ENCODE measurements at places on chromosomes 1 and 21.

DNA sequence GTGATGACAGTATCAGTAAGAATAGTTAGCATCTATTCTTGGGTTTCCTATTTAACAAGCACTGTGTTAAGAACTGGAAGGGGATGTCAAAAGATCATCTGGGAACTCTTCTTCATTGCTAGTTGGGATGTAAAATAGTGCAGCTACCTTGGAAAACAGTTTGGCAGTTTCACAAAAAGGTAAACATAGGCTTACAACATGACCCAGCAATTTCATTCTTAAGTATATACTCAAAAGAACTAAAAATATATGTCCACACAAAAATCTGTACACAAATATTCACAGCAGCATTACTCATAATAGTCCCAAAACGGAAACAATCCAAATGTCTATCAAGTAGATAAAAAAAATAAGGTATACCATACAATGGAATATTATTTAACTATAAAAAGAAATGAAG, 45.7 kb downstream of the DIPK1A start:
- DNase-seq = no peak

GRCh38 chr1:10360045-10360444, 38.8 kb upstream of the PGD start:
- DNase-seq = no peak

- DNase-seq = peak; percentile 22
These were observed 541 bp upstream of the CD58 start for GRCh38 chr1:116571215-116571919.

GRCh38 chr1:26237230-26237966, 3.4 kb downstream of the CEP85 start:
- DNase-seq = no peak

GRCh38 chr1:184033711-184034167, 3.8 kb downstream of the COLGALT2 start:
- DNase-seq = no peak

DNA sequence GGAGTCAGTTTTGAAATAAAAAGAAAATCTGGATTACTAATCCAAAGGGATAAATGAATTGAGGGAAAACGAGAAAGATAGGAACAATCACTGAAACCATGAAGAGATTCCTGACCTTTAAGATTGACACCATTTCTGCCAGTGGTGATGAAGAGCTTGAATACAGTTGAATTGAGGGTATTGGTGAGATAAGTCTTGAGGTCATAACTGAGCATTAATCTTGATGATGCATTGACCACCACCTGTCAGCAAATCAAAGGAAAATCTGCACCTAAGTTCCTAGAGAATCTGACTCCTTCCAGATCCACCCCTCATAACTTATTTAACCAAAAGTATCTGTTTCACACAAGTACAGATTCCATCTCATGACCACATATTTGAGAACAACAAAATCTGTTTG, 21.6 kb downstream of the RPS27 start:
- no peak for DNase-seq

DNA sequence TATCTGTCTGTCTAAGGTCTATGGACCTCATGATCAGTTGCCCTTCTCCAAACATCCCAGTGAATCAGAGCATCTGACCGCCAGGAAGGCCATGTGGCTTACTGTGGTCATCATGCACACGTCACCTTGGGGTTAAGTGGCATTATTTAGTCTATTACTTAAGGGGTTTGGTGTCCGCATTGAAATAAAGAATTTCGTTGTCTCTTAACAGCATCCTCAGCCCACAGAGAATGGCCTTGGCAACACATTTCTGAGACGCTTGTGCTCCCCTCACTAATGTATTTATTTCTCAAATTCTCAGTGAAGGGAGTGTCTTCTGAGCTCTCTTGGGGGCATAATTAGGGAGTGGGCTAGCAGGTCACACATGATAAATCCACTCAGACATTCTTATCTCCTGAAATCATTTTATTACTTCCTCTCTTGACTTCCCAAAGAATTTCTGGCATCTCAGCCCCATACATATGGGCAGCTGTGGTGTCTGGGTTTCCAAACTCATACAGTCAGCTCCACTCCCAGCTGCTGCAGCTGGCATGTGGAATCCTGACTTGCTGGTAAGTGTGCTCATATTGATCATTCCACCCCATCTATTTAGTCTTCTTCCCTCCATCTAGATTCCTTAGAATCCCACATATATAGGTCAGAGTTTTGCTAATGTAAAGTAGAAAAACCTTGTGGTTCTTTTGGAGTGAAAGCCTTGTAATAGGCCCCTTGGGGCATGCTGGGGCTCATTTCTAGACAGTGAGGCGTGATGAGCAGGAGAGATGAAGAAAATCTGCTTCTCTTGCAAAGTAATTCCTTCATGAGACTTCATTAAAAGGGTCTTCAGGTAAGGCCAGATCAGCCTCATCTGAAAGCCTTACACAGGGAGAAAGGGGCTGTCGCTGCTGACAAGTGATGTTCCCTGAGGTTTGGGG, 110.5 kb downstream of the HHAT start:
- DNase-seq = no peak

DNA sequence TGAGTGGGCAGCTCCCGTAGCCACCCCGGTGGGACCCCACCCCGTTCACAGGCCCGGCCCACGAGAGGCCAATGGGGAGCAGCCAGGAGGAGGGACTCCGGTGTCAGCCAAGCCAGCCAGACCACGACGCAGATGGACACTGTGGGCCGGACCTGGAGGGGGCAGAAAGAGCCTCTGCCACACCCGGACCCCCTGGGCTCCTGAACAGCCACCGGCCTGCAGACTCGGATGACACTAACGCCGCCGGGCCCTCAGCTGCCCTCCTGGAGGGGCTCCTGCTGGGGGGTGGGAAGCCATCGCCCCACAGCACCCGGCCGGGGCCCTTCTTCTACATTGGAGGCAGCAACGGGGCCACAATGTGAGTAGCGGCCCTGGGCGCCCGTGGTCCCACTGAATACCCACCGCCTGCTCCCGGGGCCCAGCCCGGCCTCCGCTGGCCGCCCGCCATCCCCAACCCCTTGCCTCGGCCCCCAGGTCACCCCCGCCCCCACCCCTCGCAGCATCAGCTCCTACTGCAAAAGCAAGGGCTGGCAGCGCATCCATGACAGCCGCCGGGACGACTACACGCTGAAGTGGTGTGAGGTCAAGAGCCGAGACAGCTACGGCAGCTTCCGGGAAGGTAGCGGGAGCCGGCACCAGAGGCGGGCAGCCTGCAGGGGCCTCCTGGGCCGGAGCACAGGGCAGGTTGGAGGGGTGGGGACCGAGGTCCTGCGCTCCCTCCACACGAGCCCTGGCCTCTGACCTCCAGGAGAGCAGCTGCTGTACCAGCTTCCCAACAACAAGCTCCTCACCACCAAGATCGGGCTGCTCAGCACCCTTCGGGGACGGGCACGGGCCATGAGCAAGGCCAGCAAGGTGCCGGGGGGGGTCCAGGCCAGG, 6.5 kb downstream of the TTLL10 start:
- peak; percentile 24 for DNase-seq

DNA sequence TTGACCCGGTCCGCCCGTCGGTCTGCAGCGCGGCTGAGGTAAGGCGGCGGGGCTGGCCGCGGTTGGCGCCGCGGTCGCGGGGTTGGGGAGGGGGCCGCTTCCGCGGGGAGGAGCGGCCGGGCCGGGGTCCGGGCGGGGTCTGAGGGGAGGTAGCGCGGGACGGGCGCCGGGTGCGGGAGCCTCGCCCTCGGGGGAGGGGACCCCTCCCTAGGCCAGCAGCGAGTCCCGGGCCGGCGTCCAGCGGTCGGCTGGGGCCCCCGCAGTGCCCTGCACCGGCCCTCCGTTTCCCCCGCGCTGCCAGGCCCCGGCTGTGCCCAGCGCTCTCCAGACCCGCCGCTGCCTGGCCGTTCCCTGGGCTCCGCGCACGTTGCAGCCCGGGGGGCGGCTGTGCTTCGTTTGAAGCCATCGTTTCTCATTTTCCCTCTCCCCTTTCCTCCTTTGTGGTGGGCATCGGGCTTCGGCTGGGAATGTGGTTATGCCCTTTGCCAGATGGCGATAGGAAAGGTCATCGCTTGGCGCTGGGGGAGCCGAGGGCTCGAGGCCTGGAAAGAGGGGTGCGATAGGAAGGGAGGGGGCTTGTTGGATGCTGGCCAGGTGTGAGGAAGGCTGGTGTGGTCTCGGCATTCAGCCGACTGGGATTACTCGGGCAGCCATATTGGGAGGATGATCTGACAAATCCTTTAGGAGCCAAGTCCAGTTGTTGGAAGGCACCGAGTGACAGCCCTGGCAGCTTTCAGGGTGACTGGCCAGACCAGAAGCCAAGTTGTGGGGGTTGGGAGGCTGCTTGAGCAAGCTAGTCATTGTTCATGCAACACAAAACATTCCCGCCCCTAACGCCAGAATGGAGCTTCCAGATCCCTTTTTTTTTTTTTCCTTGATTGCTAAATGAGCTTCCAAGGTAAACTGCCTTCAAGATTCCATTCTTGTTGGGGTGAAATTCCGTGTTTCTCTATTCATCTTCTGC, 753 bp downstream of the KIF1B start:
- DNase-seq = peak; percentile 50

- DNase-seq = no peak
These were observed 21.5 kb upstream of the SPATC1L start for GRCh38 chr21:46205766-46206162.

DNA sequence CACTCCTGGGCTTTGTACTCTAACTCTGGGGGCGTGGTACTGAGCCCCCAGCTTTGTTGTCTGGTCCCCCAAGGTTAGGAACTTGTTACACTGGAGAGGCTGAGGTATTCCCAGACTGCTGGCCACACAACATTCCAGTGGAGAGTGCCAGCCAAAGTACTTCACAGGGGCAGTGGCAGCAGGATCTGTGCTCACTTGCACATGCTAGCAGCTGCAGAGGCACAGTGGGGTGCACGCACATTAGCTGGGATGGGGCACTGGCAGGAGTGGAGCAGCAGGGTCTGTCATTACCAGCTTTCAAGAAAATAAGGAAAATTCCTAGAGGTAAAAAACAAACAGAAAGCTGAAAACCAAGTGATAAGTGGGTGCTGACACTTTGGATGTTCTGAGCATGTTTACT, 31.0 kb downstream of the ZNF691 start:
- peak; percentile 39 for DNase-seq

- peak; percentile 61 for DNase-seq
These were observed 22.7 kb downstream of the PGBD5 start for GRCh38 chr1:230403442-230403841.

DNA sequence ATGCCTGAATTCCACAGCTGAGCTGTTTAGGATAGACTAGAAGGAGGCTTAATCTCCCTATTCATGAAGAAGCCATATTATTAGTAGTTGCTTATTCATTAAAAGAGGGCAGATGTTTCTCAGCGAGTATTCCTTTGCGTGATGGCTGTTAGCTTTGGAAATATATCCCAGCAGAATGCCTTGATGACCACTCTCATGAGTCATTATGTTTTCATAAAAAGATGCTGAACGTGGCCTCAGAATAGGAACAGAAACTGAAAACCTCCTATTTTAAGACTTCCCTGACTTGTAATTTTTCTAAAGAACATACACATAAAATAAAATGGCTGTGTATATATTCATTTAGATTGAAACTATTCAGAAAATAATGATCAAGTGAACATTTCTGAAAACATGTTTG, 9.6 kb upstream of the PLA2G4A start:
- no peak for DNase-seq

DNA sequence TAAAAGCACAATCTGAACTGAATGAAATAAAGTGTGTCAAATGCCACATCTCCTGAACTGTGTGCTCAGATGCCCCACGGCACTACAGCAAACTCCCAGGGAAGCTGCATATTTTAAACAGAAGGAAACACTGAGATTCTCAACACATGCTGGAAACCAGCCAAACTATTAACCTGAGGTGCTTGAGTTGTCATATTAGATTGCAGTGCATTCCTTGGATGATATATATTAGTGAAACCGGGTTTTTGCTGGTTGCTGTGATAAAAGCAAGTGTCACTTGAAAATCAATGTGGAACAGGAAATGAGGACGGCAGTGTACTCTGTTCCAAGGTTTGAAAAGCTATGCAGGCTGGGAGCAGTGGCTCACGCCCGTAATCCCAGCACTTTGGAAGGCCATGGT, 8.7 kb downstream of the SYNJ1 start:
- DNase-seq = no peak

DNA sequence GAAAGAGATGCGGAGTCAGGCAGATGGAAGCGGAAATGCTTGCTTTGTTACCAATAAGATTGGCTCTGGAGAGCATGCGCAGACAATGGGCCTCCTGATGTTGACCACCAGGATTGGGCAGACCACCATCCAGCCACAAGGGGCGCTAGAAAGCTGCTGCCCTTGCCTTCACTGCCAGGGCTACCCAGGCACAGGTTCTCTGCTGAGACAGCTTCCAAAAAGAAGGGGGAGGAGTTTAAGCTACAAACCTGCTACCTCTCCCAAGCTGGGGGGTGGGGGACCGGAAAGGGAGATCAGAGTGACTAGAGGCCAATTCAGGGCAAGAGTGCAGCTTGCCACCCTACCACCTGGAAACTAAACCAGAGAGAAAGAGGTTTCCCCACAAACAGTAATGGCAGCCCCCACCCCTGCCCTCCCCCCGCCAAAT, 369.7 kb downstream of the RRAGC start:
- peak; percentile 95 for DNase-seq

DNA sequence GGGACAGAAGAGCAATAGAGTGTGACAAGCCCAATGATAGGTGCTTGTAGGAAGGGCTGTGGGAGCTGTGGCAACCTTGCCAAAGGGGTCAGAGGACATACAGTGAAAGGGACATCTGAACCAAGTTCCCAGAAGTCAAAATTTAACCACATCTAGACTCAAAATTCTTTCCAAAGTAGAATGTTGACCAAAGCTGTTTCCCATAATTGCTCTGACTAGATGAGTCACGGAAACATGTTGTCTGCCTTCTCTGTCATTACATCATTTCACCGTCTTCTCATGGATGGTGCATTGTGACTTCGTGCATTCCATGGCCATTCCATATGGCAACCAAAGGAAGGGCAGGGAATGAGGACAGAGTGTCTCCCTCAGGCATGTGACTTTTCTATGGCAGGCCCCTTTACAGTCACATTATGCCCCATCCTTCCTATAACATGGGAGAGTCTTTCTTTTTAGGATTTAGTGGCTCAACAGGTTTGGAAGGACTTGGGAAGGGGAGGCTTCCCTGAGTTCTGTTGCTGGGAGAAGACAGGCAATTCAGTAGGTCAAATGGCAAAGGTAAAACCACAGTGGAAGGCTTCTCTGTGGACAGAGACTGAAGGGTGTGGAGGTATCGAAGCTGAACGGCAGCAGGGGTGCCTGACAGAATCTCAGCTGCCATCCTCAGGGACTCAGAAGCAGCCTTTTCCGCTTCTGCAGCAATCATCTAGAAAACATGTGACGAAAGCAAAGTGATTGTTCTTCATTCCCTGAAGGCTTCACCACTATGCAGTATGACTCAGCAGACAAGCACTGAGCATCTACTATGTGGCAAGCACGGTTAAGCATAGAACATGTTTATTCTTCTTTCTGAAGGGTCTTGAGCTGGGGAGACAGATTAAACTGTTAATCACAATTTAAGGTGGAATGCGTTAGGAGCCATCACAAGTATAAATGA, 24.7 kb downstream of the NPHS2 start:
- no peak for DNase-seq

Data from WTC11 (cell line).